ENCODE measurements at places on chromosomes 1 and 21. TPM values are rescaled to one million over a fixed set of nuclear protein-coding genes. Genes with fewer than 3 reads are reported as not detected.

GRCh38 chr1:147504801-147505311 lies 36.4 kb upstream of the BCL9 start:
- DNase-seq: peak; percentile 21

DNA sequence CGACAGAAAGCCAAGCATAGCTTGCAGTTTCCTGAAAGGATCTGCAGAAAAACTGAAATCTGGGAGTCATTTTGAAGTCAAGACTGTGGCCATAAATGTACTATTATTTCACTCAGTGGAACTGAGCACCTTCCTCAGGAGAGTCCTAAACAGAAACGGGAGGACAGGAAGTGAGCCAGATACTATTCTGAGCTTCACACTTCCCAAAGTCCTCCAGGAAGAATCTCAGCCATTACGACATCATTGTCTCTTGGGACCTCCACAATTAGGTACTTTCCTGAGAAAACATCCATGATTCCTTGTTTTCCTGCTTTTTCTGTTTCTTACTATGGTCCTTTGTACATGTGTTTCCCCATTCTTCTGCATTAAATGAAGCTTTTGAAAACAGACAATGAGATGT lies 299.2 kb upstream of the USP25 start:
- no peak for DNase-seq

DNA sequence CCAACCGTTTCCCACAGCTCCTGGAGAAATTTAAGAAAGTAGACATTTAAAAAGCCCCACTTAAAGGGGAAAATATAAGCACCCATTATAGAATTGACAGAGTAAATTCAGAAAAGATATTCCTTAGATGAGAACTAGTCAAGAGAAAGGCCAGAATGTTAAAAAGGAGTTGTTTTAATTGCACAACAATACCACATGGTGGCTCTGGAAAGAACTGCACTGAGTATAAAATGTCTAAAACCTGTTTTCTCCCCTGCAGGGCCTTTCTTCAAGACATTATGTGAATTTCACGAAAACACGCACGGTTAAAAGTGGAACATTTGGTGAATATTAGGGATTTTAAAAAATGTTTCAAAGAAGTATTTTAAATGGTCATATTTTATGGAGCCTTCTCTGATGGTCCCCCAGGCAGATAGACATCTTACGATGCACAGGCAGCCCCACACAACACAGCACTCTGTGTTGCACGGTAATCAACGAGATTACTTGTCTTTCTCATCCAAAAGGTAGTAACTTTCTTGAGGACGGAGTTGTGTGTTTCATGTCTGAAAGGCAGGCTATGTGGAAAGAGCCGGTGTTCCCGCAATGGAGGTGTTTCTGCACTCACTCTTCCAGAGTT lies 101.9 kb downstream of the PRRX1 start:
- no peak for DNase-seq

- peak; percentile 63 for DNase-seq
Observed at GRCh38 chr1:15803380-15803779, 4.1 kb downstream of the UQCRHL start.

GRCh38 chr21:44965251-44966022 lies 25.6 kb downstream of the SLX9 start:
- DNase-seq: no peak

BRDT gene
- not detected for polyA plus RNA-seq

GRCh38 chr1:53658489-53659230 lies 80.3 kb downstream of the GLIS1 start:
- no peak for DNase-seq

- no peak for DNase-seq
Observed at GRCh38 chr1:234530672-234531071, 51.7 kb upstream of the TARBP1 start.

DNA sequence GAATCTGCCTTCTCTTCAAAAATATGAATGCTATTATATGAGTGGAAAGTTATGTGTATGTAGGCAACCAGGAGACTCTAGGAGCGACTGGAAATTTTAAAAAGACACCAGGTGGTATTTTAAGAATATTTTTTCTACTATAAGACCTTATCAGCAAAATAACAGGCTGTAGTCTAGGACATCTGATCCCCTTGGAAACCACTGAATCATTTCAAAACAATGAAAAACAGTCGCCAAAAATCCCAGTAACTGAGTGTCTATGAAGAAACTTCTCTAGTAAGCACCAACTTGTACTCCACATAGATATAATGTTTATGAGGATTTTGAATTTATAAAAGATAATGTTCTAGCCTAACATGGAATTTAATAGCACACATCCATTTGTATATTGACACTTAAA lies 358.5 kb downstream of the GPATCH2 start:
- DNase-seq: no peak

- no peak for DNase-seq
Observed at GRCh38 chr1:164440232-164440631, 118.8 kb upstream of the PBX1 start.

DNA sequence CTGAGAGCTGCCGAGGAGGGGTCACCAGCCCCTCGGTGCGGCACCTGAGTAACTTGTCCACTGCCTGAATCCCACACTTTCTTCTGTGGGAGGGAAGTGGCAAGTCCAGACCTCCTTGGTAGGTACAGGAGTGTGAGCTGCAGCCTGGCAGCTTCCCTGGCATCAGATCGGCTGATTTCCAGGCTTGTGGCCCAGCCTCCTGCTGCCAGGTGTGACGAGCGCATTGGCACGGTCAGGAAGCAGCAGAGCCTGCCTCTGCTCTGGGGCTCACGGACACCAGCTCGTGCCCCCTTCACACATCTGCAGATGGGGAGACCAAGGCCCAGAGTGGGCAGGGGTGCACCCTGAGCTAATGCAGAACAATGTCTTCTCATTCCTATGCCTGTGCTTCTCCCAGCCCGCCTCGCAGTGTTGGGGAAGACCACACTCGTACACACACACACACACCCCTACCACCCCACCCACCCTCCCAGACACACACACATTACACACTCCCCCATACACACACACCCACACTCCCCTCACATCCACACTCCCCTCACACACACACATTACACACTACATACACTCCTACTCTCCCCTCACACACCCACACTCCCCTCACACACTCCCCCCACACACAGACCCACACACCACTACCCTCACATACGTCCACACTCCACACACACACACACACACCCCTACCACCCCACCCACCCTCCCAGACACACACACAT lies 33.1 kb upstream of the SELENON start:
- no peak for DNase-seq
